T-cell (primary cell): ENCODE measurements at places on chromosomes 1 and 21. TPM values are rescaled to one million over a fixed set of nuclear protein-coding genes. Genes with fewer than 3 reads are reported as not detected.

The SLC35E2B gene
- 128 TPM for total RNA-seq

The ETV3L gene
- total RNA-seq: not detected

The CD1D gene
- 0.20 TPM for total RNA-seq

DNA sequence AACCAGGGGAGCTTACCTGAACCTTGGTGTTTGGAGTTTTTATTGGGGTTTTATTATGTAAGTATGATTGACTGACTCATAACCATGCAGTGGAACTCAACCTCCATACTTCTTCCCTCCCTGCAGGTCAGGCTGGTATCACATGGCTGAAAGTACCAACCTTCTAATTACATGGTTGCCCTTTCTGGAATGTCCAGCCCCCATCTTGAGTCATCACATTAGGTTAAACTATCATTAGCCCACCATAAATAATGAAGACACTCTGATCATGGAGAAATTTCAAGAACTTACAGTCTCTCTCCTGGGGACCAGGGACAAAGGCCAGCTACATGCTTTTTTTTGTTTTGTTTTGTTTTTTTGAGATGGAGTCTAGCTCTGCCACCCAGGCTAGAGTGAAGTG lies 19.2 kb upstream of the DPH5 start:
- no peak overlapping the region for H3K27ac ChIP-seq
- no peak for DNase-seq
- H3K4me3 ChIP-seq: no peak overlapping the region
- H3K4me1 ChIP-seq: no peaks in the 10 kb centered on the region
- H3K36me3 ChIP-seq: no peaks in the 10 kb centered on the region
- H3K27me3 ChIP-seq: no peaks in the 10 kb centered on the region

DNA sequence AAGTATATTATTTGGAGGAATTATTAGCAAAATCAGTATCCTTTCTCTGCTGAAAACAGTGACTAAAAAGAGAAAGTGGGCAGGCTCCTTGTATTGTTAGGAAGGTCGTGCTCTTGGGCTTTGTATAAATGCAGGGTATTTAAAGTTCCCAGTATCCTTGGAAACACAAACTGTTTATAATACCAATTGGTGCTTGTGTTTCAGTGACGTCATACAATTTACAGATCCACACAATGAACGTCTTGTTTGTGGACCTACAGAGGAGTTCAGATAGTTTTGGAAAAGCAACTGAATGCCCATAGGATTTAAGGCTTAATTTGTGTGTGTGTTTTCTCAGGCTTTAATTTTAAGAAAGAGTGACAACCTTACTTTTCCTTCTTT lies 168.2 kb downstream of the RASAL2 start:
- DNase-seq: no peak
- no peak overlapping the region for H3K27ac ChIP-seq
- no peaks in the 10 kb centered on the region for H3K4me1 ChIP-seq

DNA sequence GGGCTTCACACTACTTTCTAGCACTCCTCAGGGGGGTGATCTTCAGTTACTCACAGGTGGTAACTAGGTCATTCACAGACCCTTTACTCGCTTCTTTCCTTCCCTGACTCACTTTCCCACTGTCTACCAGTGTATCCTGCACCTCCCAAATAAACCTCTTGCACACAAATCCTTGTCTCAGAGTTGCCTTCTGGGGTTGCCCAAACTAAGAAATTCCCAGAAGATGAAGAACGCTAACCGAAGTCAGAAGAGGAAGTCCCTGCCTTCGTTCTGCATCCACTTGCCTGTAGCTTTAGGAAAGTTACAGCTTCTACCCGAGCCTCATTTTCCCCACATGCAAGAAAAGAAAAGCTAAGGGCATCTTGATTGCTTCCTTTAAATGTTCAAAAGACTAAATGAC lies 11.9 kb upstream of the PADI4 start:
- no peak for DNase-seq
- H3K36me3 ChIP-seq: no peaks in the 10 kb centered on the region
- H3K27me3 ChIP-seq: no peaks in the 10 kb centered on the region
- H3K27ac ChIP-seq: no peak overlapping the region
- no peaks in the 10 kb centered on the region for H3K4me1 ChIP-seq
- H3K4me3 ChIP-seq: no peak overlapping the region

GRCh38 chr1:30321996-30322858 lies 401.2 kb downstream of the MATN1 start:
- DNase-seq: no peak
- H3K4me1 ChIP-seq: no peaks in the 10 kb centered on the region
- H3K27me3 ChIP-seq: peaks cover 54% of the 10 kb centered on the region
- no peaks in the 10 kb centered on the region for H3K36me3 ChIP-seq
- H3K27ac ChIP-seq: no peak overlapping the region
- H3K4me3 ChIP-seq: no peak overlapping the region

GRCh38 chr21:35615325-35615724 lies 445.0 kb downstream of the SETD4 start:
- H3K27me3 ChIP-seq: no peaks in the 10 kb centered on the region
- H3K27ac ChIP-seq: no peak overlapping the region
- no peak for DNase-seq
- H3K36me3 ChIP-seq: no peaks in the 10 kb centered on the region
- H3K4me1 ChIP-seq: no peaks in the 10 kb centered on the region
- H3K4me3 ChIP-seq: no peak overlapping the region

DNA sequence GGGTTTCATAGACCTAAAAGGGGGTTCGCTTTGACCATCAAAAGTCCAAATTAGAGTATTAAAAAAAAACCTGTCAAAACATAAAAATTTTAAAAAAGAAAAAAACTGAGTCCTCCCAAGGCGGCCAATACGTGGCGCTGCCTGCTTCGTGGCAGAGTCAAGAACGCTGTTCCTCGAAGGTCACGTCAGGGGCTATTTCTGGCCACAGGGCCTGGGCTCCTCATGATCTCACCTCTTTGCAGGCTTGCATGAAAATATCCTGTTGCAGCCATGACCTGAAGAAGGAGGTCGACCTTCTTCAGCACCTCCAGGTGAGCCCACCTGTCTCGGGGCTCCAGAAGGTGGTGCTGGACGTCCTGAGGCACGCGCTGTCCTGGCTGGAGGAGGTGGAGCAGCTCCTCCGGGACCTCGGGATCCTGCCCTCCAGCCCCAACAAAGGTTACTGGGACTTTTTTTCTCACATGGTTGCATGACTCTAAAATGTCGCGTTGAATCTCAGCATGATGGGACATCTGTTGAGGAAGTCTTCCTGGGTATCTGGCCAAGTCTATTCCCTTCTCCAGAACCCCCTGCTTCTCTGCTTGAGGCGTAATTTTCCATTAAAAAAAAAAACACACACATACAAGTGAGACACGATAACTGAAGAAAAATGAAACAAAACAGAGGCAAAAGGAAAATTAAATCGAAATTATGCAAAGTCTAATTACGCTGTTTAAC lies 80.4 kb upstream of the EFHD2 start:
- no peaks in the 10 kb centered on the region for H3K36me3 ChIP-seq
- no peak overlapping the region for H3K27ac ChIP-seq
- H3K4me1 ChIP-seq: no peaks in the 10 kb centered on the region
- no peak overlapping the region for H3K4me3 ChIP-seq
- H3K27me3 ChIP-seq: no peaks in the 10 kb centered on the region

DNA sequence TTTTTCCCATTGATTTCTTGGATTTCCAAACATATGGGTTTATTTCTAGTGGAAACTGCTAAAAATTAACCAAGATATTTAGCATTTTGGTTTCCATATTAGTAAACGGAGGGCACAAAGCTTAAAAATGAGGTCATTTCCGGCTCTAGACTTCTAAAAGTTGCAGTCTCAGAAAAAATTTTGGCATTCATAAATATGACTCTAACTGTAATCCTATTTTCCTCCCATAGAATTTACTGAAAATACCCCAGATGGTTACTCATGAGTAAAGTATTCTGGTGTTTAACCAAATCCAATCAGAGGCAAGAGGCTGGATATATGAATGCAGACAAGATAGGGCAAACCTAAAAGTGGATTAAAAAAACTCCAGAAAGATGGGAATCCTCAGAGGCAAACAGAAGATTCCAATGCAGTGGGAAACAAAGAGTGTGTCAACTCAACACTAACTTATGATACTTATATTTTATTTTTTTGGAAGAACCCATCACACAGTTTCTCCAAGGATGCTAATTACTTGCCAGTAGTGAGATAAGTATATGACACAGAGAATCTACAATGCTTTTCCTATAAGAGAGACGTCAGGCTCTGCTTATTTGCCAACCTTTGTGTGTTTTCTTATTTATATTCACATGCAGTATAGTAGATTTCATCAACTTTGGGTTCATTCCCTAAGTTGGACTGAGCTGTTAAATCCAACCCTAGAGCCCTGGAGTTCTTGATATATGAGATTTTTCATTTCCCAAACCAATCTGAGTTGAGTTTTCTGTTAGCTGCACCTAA lies 90.1 kb upstream of the BCL10 start:
- H3K4me3 ChIP-seq: no peak overlapping the region
- no peaks in the 10 kb centered on the region for H3K27me3 ChIP-seq

DNA sequence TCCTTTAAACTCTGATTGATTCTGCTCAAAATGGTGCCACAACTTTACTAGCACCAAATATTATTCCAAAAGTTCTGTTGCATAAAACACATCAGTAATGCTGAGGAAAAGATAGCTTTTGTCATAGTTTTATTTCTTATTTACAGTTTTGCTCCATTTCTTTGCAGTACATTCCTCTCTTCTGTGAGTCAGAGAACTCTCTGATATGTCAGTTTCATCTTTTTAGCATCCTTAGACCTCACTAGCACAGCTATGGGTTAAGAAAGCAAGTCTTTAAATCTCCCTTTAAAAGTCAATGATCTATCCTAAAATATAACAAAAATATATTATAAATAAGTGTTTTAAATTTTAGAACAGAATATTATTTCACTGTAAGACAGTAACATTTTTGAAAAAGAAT lies 356.6 kb upstream of the SNX7 start:
- H3K27me3 ChIP-seq: no peaks in the 10 kb centered on the region
- no peaks in the 10 kb centered on the region for H3K36me3 ChIP-seq

DNA sequence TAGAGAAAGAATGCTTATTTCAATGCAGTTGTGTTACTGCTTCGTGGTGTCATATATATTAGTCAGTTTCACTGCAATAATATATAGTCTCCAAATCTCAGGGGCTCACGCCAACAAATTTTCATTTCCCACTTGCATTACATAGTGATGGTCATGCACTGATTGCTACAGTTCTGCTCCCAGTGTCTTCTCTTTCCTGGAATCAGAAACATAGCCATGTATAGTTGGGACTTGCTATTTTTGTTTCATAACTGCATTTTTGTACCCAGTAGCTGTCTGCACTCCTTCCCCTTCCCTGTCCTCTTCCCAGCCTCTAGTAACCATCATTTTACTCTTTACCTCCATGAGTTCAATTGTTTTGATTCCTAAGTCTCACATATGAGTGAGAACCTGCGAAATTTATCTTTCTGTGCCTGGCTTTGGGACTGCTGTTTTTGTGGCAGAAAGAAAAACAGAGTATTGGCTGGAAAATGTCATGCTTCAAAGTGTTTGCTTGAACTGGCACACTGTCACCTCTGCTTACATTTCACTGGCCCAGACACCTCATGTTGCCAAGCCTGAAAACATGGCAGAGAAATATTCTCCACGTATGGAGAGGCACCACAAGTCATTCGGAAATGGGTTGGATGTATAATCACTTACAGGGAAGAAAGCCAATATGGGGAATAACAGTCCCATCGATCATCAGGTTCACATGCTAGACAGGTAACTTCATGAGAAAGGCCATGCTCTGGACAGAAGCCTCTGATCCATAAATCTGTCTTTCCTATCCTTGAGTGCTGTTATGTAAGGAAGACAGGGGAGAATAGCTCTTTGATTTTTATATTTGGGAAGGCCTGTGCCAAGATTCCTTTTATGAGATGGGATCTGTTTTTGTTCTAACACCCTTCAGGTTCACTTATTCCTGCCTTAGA lies 60.4 kb upstream of the BACH1 start:
- H3K27ac ChIP-seq: no peak overlapping the region
- H3K36me3 ChIP-seq: no peaks in the 10 kb centered on the region
- no peaks in the 10 kb centered on the region for H3K4me1 ChIP-seq
- H3K27me3 ChIP-seq: no peaks in the 10 kb centered on the region

- H3K27ac ChIP-seq: no peak overlapping the region
- H3K4me3 ChIP-seq: no peak overlapping the region
- H3K27me3 ChIP-seq: no peaks in the 10 kb centered on the region
- no peaks in the 10 kb centered on the region for H3K36me3 ChIP-seq
These were observed 75.3 kb downstream of the ROR1 start for GRCh38 chr1:63849149-63849548.

DNA sequence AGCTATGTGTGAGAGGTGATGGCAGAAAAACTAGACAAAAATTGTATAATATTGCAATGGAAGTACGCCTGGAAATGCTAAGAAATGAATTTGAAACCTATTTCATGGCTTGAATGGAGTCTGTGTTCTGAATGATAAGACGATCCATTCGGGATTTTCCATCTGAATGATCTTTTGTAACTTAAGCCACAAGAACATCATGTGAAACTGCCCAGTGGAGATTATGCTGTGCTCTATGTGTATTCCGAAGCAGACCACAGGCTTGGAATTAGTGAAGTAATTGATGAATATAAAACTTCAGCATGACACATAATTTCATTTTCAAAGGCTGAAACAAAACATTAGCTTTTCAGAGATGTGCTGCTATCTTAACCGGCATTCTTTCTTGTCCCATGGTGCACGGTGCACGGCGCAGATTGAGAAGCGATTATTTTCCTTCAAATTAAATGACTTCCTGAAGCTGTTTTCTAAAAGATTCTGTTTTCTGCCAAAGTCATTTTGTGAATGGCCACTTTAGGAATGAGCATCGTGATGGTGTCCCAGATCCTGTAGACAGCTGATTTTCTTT lies 652.9 kb downstream of the PLA2G4A start:
- no peak overlapping the region for H3K27ac ChIP-seq
- H3K4me3 ChIP-seq: no peak overlapping the region
- DNase-seq: no peak
- no peaks in the 10 kb centered on the region for H3K36me3 ChIP-seq

GRCh38 chr1:197472141-197472540 lies 204.1 kb downstream of the CRB1 start:
- no peak overlapping the region for H3K4me3 ChIP-seq
- no peaks in the 10 kb centered on the region for H3K27me3 ChIP-seq
- no peak for DNase-seq
- H3K36me3 ChIP-seq: no peaks in the 10 kb centered on the region
- H3K27ac ChIP-seq: no peak overlapping the region

DNA sequence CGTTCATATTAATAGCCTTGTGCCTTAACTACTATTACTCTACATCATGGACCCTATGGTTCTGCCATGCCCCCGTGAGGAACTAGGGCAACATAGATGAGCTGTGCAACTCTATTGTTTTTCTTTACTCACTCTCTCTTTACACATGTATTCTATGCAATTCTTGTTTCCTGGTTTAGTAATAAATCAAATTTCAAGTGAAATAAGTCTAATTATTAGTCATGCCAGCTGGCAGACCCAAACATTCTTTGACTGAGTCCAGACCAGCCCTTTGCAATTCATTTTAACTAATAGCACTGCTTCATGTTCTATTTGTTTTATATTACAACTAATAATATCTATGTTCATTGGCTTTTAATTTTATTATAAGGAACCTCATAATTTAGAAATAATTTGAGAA lies 789.3 kb upstream of the ADAMTS5 start:
- no peaks in the 10 kb centered on the region for H3K4me1 ChIP-seq
- no peak overlapping the region for H3K4me3 ChIP-seq
- no peaks in the 10 kb centered on the region for H3K36me3 ChIP-seq
- H3K27ac ChIP-seq: no peak overlapping the region
- H3K27me3 ChIP-seq: no peaks in the 10 kb centered on the region
